ENCODE measurements at places on chromosomes 6 and 20.

DNA sequence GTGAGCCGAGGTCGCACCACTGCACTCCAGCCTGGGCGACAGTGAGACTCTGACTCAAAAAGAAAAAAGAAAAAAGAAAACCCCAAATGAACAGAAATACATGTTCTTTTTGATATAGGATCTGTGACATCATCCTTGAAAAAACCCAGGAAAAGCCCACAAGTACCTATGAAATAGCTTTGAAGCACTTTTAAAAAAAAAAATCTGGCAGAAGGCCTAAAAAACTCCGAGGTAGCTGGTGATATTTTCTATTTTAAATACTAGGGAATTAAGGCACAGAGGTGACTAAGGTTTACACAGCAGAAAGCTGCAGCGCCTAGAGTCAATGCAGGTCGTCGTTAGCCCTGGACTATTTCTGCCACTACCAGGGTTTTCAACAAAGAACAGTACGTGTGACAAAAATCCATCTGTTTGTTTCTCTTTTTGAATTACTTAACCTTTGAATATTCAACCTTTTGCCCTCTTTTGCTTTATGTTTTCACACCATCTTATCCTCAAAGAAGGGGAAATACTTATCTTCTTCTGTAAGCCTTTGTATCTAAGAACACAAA lies 39.4 kb upstream of the EEF1A1 start:
- DNase-seq: no peak

DNA sequence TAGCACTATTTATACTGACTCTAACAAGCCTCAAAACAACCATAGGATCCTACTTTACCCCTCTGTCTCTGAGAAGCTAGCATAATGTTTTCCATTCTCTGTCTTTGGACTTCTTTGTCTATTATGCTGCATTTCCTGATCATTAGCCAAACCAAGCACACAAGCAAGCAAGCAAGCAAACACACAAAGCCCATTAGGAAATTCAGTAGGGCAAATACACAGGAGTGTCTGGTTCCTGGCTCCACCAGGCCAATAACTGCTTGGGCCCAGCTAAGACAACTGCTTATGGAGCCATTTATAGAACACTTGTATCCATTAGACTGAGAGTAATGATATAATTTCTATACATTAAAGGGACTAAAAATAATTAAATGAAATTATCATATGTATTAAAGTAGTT lies 952.9 kb upstream of the EPHA7 start:
- peak; percentile 60 for DNase-seq

GRCh38 chr6:15535495-15536197 lies 127.2 kb downstream of the DTNBP1 start:
- no peak for DNase-seq

DNA sequence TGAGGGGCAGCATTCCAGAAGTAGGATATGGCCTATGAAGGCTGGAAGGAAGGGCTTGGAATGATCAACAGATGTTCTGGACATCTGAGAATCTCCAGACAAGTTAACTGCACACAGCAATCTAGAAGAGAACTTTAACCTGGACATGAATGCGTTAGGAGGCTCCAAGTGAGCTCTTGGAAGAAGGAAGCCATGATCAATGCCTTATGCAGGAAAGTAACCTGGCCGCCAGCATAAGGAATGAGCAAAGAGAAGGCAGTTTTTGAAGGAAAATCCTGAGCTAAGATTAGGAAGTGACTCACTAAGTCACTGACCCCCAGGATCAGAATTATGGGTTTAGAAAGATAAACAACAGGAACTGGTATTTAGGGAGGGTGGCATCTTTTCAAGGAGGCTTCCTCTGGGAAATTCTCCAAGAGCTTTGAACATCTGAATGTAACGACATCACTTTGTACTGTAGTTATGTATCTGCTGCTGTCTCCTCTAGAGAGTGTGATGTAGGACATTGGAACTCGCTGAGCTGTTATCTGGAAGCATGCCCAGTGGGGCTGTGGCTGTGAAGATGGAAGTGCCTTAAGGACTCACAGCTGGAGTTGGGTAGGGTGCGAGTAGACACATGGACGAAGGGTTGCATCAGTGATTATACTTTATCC lies 236.8 kb downstream of the PACRG start:
- DNase-seq: no peak

DNA sequence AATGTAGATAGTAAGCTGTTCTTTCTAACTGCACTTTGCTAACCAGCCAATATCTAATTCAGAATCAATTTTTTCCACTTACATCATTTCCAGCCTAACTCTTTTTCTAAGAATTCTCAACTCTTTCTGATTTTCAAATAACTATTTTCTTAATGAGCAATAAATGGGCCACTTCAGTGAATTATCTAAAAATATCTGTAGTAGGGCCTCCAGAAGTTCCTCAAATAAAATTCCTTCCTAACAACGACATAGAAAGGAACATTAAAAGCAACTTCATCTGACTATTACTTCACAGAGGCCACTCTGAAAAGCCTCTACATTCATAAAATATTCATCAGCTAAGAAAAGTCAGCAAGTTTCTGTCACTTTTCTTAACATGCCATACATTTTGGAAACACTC lies 4.8 kb downstream of the COL12A1 start:
- DNase-seq: no peak

- DNase-seq: peak; percentile 2
These were observed 297.9 kb downstream of the UTRN start for GRCh38 chr6:144582939-144583613.

DNA sequence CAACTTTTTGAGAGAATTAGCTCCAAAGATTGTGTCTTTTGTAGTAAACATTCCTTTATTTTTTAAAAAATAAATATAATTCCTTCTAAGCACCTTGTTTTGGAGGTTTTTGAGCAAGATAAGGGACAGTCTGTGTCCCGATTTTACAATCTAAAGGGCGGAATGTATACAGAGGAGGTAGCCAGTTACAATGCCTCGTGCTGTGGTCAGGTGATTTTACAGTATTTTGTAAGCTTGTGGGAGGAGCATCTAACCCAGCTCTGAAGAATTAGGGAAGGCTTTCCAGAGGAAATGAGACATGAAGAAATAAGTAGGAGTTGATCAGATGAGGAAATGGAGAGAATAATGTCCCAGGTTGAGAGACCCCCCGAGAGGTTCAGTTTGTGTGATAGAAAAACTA lies 1.3 kb downstream of the HINT3 start:
- peak; percentile 22 for DNase-seq

- no peak for DNase-seq
These were observed 104.2 kb upstream of the THEMIS start for GRCh38 chr6:128005009-128005408.

- no peak for DNase-seq
These were observed 48.0 kb upstream of the VSX1 start for GRCh38 chr20:25129908-25130307.

DNA sequence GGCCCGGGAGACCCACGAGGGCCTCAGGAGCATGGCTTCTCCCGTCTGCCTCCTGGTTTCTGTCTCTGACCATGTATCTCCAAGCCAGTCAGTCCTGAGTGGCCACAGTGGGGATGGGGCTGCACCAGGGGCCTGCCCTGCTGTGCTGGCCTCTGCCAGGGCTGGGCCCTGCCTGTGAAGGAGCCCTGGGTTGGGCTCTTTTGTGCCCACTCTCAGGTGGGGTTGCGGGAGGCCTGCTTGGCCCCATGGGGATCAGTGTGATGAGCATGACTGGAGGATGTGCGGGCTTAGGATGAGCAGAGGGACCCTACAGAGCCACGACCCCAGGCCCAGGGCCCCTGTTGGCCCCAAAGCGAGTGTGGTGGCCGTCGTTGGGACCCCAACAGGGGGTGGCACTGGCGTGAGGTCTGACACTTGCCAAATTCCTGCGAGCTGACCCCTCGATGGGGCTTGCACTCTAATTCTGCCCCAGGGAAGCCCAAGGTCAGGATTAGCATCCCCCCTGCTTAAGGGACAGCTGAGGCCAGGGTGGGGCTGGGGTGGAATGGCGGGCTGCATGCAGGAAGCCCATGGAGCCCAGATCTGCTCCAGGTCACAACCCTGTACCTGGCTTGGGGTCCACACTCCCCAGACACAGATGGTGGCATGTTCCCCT lies 90.0 kb upstream of the BHLHE23 start:
- no peak for DNase-seq

- DNase-seq: no peak
These were observed 247.6 kb downstream of the PKHD1 start for GRCh38 chr6:51839726-51840374.

- DNase-seq: no peak
These were observed 986.2 kb upstream of the CITED2 start for GRCh38 chr6:140360651-140361050.

DNA sequence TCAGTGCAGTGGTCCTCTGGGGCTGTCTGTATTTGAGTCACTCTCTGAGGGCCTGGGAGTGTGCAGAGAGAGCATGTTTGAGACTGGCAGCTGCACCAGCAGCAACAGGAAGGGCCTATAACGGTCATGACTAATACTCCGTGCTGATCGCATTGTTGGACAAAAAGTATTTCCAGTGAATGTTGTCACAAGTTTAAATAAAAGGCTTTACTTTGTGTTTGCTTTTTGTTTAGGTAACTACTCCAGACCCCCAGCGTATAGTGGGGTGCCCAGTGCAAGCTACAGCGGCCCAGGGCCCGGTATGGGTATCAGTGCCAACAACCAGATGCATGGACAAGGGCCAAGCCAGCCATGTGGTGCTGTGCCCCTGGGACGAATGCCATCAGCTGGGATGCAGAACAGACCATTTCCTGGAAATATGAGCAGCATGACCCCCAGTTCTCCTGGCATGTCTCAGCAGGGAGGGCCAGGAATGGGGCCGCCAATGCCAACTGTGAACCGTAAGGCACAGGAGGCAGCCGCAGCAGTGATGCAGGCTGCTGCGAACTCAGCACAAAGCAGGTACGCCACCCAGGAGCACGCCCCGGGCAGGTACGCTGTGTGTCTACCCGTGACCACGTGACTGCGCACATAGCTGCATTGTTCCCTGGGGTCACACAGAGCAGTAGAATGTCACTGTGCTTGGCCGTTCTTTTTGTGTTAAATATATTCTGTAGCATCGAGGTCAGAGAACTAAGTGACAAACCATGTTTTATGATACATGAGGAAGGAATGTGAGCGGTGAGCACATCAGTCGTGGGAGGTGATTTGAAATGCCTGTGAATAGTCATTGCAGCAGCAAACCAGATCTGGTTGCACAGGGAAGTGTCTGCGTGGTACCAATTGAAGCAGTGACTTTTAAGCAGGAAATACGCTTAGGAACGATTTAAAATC lies 174.7 kb downstream of the TMEM242 start:
- DNase-seq: no peak

DNA sequence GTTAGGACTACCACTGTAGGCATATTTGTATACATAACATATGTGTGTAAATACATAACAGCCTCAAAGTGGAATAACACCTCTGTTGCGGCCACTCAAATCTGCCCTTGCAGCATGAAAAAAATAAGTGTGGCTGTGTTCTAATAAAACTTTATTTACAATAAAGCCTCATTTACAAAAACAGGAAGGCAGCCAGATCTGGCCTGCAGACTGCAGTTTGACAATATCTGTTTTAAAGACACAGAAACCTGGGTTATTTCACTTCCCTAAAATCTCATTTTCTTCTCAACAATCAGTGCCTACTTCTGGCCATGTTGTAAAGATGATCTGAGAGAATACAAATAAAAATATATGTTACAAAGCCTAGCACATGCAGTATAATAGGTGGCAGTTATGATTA lies 53.9 kb upstream of the SCML4 start:
- DNase-seq: no peak

- DNase-seq: no peak
These were observed 48.7 kb upstream of the ERVFRD-1 start for GRCh38 chr6:11160199-11160598.

DNA sequence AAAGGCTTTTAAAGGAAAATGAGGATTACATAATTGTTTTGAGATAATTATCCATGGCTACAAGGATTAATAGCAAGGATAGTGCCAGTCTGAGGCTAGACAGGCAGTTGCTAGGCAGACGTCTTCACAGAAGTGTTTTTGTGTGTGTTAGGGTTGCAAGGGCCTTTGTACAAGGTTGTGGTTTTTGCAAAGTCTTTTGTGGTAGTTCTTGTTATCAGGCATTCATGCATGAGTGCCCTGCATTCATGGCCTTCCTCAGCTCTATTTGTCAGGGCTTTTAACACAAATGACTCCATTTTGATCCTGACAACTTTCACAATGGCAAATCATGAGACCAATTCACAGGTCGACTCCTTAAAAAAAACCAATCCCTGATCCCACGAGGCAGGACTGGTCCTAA lies 68.1 kb upstream of the TXNDC5 start:
- DNase-seq: no peak

GRCh38 chr6:551829-552350 lies 105.0 kb downstream of the HUS1B start:
- DNase-seq: no peak

DNA sequence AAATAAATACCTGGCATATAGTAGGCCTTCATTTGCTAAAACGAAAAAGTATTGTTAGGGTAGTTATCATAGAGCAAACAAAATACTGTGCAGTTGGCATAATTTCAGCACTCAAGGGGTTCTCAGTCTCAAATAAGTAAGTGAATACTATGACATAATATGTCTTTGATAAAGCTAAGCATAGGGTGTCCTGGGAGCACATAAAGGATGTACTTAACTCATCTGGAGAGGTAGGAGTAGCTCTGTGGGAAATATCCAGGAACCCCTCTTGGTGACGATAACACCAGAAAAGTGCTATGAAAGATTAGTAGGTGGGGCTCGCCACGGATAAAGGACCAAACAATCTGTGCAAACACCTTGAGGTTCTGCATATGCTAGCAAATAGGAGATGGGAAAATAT lies 23.2 kb downstream of the VNN1 start:
- no peak for DNase-seq

DNA sequence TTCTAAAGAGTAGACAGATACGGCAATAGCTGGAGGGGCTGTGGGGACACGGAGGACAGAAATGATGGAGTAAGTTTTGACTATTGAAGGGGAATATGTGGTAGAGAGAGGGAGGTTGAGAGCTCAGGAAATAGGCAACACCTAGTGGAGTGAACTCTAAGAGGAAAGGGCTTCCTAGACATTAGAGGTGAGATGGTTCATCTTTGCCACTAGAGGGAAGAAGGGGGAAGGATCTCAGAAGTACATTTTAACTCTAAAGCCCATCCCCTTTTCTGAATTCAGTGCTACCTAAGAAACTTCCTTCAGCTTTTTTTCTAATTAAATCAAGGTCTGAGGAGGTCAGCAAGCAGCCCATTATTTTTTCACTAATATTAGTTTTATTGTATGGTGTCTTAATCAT lies 689.4 kb upstream of the MAP3K7 start:
- no peak for DNase-seq

- DNase-seq: no peak
These were observed 127.0 kb downstream of the SGK1 start for GRCh38 chr6:134190883-134191282.

GRCh38 chr6:111806561-111807497 lies 66.4 kb downstream of the FYN start:
- DNase-seq: no peak

DNA sequence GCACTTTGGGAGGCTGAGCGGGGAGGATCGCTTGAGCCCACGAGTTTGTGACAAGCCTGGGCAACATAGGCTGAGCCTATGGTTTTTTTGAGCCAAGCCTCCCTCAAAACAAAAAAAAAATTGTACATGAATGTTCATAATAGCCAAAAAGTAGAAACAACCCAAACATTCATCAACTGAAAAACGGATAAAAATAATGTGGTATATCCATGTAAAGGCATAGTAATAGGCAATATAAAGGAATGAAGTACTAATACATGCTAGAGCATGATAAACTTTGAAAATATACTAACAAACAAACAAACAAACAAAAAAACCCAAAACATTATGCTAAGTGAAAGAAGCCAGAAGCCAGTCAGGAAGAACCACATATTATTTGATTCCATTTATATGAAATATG lies 35.3 kb downstream of the KIAA0319 start:
- DNase-seq: no peak

GRCh38 chr6:15550546-15551123 lies 112.2 kb downstream of the DTNBP1 start:
- DNase-seq: no peak
